Upper lobe of left lung (tissue), 6 donors: ENCODE measurements at places on chromosomes 2 and 18.

- DNase-seq = no peak
Measured at GRCh38 chr2:100785626-100786296, 34.2 kb upstream of the NPAS2 start.

GRCh38 chr2:15378148-15378908 lies 182.8 kb downstream of the NBAS start:
- DNase-seq = no peak

DNA sequence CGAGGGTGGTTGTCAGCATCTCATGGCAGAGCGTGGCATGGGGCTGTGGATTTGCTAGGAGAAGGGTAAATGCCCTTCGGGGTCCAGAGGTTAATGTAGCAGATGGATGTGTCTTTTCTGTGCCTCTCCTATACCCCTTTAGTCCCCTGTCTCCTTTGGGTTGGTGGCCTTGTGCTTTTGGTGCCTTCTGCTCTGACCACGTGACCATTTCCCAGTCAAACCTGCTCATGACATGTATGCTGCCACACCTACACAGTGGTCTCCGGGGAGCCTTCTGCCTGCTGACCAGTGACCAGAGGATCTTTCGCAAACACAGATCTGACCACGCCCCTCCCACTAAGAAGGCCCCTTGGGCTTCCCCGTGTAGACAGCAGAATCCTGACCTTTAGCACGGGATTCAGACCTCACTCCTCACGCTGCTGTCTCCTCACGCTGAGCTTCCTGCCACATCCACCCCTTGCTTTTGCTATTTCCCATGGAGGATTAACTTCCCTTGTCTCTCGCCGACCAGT lies 116.2 kb downstream of the ACOXL start:
- DNase-seq = no peak

GRCh38 chr2:138787053-138787666 lies 7.0 kb upstream of the NXPH2 start:
- no peak for DNase-seq

- no peak for DNase-seq
Measured at GRCh38 chr2:168030862-168031624, 216.4 kb downstream of the STK39 start.

DNA sequence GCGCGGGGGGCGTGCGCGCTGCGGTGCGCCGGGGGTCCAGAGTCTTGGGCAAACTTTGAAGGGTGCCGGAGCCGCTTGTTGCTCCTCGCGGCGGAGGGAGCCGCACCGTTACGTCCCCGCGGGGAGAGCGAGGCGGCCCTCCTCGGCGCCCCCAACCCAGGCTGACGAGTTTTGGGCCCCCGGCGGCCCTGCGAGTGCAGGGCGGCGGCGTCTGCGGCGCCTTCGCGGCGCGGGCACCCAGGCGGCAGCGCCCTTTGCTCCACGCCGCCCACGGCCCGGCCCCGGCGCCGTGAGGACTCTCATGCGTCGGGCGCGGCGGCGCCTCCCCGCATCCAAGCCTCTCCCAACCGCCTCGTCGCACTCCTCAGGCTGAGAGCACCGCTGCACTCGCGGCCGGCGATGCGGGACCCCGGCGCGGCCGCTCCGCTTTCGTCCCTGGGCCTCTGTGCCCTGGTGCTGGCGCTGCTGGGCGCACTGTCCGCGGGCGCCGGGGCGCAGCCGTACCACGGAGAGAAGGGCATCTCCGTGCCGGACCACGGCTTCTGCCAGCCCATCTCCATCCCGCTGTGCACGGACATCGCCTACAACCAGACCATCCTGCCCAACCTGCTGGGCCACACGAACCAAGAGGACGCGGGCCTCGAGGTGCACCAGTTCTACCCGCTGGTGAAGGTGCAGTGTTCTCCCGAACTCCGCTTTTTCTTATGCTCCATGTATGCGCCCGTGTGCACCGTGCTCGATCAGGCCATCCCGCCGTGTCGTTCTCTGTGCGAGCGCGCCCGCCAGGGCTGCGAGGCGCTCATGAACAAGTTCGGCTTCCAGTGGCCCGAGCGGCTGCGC lies 814 bp downstream of the FZD7 start:
- DNase-seq = peak; percentile 91

DNA sequence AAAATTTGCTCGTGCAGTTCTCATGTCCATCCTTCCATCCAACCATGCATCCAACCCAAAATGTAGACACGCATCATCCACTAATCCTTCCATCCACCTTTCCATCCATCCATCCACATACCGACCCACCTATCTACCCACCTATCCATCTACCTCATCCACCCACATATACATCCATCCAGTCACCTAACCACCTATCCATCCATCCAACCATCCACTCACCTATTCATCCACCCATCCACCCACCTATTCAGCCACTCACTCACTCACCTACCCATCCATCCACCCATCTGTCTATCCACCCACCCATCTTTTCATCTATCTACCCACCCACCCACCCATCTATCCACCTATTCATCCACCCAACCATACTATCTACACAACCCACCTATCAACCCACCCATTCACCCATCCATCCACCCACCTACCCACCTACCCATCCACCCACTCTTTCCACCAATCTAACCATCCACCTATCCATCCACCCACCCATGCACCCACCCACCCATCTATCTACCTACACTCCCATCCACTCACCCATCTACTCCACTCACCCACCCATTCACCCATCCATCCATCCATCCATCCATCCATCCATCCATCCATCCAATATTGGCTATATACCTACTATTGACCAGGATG lies 94.3 kb downstream of the VAPA start:
- DNase-seq = no peak

DNA sequence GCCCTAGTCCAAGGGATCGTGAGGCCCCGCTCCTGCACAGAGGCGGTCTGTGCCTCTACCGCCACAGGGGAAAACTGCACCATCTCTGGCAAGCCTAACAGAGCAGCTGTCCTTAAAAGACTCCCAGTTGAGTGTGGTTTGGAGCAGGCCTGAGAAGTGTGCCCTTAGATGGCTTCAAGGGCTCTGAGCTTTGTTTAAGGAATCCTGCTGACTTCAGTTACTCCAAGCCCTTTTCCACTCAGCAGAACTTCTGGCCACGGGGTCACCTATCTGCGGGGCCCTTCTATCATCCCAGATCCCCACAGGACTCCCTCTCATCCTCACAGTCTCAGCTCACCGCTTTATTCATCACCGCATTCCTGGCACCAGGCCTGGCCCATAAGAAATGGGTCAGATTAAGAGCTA lies 131.5 kb downstream of the CCDC74A start:
- no peak for DNase-seq

GRCh38 chr18:76388261-76388660 lies 106.8 kb downstream of the ZNF516 start:
- DNase-seq = no peak

- DNase-seq = no peak
Measured at GRCh38 chr18:21834299-21834660, 93.7 kb downstream of the MIB1 start.

DNA sequence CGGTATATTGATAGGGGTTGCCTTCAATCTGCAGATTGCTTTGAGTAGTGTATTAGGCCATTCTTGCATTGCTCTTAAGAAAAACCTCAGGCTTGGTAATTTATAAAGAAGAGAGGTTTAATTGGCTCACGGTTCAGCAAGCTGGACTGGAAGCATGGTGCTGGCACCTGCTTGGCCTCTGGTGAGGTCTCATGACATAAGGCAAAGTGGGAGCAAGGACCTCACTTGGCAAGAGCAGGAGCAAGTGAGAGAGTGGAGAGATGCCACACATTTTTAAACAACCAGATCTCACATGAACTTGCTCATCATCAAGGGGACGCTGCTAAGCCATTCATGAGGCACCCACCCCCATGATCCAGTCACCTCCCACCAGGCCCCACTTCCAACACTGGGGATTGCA lies 4.9 kb downstream of the MAP3K2 start:
- no peak for DNase-seq

GRCh38 chr2:212908031-212908430 lies 243.4 kb downstream of the IKZF2 start:
- no peak for DNase-seq
